ENCODE measurements at places on chromosomes 7 and 10.

DNA sequence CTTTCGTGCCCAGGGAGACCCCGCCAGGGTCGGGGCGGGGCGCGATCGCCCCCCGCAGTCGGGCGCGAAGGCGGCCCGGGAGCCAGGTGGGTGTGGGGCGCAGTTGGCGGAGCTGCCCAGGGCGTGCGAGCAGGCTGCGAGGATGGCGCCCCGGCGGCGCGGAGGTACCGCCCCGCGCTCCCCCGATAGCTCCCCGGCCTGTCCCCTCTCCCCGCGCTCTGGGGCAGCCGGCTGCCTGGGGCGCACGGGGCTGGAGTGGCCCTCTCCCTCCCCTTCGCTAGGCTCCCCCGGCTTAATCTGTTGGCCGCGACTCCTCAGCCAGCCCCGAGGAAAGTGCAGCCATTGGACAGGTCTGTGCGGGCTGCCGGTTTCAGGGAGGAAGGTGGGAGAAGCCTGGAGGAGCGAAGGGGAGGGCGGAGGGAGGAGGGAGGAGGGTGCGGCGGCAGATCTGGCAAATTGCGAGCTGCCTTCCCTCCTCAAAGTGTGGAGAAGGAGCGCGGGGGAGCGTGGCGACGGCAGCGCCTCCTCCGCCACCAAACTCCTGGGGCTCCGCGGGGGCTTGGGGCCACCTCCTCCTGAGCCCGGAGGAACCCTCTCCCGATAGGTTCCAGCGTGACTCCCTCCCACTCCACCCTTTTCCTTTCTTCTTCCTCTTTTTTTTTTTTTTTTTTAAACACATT is 361 bp upstream of the PLXDC2 start:
- peak; percentile 93 for DNase-seq

GRCh38 chr10:130230036-130230435 is 93.8 kb downstream of the GLRX3 start:
- no peak for DNase-seq

DNA sequence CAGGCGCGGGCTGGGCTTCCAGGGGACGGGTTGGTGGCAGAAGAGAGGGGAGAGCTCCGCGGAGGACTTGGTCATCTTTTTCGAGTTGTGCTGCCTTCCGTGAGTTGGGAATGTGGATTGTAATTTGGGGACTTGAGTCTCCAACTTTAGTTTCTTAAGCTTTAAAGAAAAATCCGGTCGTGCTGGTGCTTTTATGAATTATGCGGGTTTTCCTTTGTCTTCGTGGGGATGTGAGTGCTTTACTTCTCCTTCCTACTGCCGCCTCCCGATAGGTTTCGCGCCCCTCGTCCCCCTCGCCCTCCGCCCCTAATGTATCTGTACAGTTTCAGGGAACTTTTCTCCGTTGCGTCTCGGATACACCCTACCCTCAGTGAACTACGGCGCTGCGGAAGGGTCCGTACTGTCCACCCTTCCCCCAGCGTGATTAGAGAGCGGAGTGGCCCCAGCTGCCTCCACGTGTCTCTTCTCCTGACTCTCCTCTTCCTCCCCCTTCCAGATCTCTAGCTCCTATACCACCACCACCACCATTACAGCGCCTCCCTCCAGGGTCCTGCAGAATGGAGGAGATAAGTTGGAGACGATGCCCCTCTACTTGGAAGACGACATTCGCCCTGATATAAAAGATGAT is 649 bp downstream of the SCD start:
- DNase-seq, result peak; percentile 33

DNA sequence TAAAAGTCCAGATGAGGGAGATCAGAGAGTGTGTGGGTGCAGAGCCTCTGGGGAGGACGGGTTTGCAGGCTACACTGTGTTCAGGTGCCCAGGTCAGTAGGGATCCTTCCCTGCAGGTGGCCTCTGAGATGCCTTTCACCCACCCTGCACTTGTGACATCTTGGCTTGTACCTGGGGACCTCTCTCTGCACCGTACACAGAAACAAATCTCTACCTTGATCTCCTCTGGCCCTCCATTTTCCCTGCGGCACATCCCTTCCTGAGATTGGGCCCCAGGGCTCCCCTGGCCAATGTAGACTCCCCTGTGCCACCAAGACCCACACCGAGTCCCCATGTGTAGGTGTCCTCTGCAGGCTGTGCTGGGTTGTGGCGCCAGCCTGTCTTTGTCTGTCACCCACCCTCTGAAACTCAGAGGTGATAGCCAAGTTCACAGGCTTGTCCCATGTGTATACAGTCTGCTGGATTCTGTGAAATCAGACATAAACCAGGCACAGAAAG is 140.6 kb downstream of the PTPN20 start:
- DNase-seq, result no peak

DNA sequence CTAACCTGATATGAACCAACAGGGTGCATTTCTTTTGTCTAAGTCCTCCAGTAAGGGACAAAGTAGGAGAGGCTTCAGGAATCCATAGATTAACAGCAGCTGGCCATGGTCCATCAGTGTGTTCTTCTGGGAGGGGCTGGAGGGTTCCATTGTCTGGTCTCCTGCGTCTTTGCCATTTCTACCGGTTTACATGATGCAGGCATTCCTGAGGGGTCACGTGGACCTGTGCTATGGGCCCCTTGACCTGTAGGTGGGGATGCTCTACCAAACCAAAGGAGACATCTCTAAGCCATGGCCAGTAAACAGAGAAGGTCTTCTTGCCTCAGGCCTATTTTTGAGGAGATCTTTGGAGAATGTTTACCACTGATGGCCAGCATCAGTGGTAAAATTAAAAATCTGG is 28.7 kb upstream of the HABP2 start:
- peak; percentile 45 for DNase-seq

GRCh38 chr7:142787783-142788182 is 17.0 kb downstream of the PRSS2 start:
- no peak for DNase-seq

GRCh38 chr7:732094-732541 is 5.0 kb upstream of the PRKAR1B start:
- DNase-seq, result no peak

All from neural progenitor cell (in vitro differentiated cells).